ENCODE measurements at places on chromosomes 1 and 21. TPM values are rescaled to one million over a fixed set of nuclear protein-coding genes. Genes with fewer than 3 reads are reported as not detected.

DNA sequence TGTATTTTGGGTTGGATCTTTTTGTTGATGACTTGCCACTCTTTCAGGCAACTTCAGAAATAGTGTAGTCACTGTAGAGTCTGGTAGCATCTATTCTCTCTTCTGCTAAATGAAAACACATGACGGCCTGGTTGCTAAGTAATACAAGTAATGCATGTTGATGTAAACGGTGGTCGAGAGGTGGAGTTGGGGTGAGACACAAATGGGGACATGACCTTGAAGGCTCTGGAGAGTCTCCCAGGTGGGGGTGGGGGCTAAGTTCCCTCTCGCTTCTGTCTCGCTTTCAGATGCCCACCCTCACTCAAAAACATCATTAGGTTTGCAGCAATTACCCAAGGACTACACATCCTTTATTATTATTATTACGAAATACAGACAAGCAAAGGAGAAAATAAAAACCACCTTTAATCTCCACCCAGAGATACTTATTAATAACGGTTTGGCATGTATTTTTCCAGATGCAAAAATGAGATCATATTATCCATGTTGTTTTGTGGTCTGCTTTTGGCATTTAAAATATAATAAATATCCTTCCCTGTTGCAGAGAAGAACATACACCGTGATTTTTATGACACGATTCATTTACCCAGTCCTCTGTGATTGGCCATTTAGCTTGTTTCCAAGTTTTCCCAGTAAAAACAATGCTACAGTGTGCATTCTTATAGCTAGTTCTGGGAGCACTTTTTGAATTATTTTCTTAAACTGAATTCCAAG is 138.1 kb downstream of the MIS18A start:
- no peak for DNase-seq

- DNase-seq: no peak
These were observed 12.7 kb downstream of the ADAMTS1 start for GRCh38 chr21:26832546-26832945.

DNA sequence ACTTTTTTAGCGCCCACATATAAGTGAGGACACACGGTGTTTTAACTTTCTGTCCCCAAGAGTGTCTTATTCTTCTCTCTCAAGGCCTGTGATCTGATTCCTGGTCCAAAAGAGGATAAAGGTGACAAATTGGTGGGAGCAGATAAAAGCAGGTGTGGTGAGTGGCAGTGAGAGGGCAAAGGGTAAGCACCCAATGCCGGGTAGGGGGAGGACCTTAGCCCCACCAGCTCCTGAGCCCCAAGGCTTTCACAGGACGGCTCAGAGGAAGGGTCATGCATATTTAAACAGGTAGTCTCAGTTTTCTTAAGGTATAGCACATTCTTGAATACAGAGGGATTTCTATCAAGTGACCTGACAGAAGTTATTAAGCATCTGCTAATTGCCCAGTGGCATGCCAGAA is 19.6 kb downstream of the LBR start:
- no peak for DNase-seq

DNA sequence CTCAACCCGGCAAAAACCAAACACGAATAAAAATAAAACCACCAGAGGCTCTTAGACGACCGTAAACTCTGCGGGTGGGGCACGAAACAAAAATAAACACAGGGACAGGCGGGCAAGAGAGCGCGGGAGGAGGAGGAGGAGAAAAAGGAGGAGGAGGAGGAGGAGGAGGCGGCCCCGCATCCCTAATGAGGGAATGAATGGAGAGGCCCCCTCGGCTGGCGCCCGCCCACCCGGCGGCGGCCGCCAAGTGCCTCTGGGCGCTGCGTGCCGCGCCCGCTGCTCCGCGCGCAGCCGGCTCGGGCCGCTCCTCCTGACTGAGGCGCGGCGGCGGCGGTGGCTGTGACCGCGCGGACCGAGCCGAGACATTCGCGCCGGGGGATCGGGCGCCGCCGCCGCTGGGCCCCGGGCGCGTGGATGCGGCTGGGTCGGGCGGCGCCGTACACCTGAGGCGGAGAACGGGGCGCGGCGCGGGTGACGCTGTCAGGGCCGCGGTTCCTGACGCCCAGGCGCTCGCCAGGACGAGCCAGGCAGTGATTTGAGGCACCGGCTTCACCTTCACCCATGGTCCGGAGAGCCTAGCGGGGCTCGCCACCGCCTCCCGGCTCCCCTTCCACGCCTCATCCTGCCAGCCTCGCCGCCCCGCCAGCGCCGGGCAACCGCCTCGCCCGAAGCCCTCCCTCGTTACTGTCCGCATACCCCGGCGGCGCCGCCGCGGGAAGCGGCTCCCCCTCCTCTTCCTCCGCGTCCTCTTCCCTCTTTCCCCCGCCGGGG is at the start of gene MARK1:
Gene MARK1 (plus strand): TSS at position 229 of the 771 bp plus-strand sequence. CDS start 687 bp downstream, outside the sequence.
- no peak for DNase-seq

GRCh38 chr1:36125129-36125991 is at the start of gene COL8A2:
COL8A2 (minus strand) TSS chr1:36125222; CDS start chr1:36100242, 24,980 bp downstream.
- DNase-seq: no peak

GRCh38 chr1:153348511-153349362 is at the start of gene PGLYRP4:
PGLYRP4 (minus strand) TSS chr1:153348841; CDS start chr1:153347932, 909 bp downstream.
- no peak for DNase-seq

DNA sequence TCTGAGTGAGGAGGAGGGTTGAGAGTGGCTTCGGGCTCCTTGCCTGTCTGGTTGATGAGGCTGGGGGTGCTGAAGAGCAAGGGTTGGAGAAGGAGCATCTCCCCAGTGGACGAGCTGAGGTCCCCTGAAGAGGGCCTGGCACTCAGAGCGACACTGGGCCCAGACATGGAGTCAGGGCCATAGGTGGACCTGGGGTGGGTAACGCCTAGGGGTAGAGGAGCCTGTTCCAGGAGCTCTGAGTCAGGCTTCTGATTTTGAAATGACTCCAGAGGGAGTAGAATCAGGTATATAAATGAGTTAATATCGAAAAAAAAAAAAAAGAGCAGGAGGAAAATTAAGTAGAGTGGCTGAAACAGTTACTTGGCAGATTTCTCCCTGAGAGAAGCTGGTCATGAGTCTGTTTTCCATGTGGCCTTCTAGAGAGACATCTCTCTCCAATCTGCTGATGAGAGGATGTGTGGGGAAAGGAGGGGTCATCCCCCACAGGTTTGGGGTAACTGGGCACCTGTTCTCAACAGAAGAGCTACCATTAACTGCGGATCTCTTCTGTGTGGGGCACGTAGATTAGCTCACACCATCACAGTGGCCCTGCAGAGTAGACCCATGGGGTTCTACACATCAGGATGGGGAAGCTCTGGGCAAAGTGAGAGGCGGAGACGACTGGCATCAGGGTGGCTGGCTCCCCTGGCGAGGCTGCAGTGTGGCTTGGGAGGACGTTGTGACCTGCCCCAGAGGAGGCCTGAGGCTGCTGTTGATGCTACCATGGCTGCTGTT is 115.5 kb downstream of the DHRS3 start:
- DNase-seq: no peak

- peak; percentile 81 for DNase-seq
These were observed 13.6 kb upstream of the FAM110D start for GRCh38 chr1:26145041-26145959.

- no peak for DNase-seq
These were observed 507.1 kb downstream of the SMYD3 start for GRCh38 chr1:245999697-246000637.

- no peak for DNase-seq
These were observed 63.7 kb upstream of the IGSF21 start for GRCh38 chr1:18043871-18044270.

GRCh38 chr1:53653631-53654030 is 85.3 kb downstream of the GLIS1 start:
- DNase-seq: no peak

GRCh38 chr1:21322681-21323016 is 32.4 kb upstream of the ECE1 start:
- DNase-seq: no peak

GRCh38 chr1:20442920-20443625 is 42.9 kb downstream of the CAMK2N1 start:
- no peak for DNase-seq

GRCh38 chr1:182196897-182197870 is 135.7 kb upstream of the ZNF648 start:
- no peak for DNase-seq

DNA sequence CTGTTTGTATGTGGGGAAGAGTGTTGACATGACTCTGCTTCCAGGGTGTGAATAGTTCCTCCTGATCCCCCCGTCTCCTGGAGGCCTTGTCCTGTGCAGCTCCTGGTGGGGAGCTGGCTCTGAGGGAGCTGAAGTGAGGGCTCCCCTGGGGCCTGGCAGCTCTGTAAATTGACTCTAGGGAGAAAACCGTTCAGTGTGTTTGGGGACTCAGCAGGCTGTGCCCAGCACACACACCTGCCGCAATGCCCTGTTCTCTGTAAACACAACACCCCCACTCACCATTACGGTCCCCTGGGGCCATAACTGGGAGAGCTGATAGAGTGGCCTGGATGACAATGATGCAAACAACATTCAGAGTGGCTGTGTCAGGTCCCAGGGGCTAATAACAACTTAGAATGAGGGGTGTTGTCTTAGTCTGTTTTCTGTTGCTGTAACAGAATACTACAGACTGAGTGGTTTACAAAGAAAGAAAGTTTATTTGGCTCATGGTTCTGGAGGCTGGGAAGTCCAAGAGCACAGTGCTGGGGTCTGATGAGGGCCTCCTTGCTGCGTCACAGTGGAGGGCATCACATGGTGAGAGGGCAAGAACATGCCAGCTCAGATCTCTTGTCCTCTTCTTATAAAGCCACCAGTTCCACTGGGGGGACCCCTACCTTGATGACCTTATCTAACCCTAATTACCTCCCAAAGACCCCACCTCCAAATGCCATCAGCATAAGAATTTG is 15.3 kb downstream of the ADORA1 start:
- DNase-seq: no peak

- DNase-seq: no peak
These were observed 38.2 kb downstream of the CD46 start for GRCh38 chr1:207789792-207790787.

GRCh38 chr1:61120246-61120840 is 38.0 kb downstream of the NFIA start:
- DNase-seq: no peak

DNA sequence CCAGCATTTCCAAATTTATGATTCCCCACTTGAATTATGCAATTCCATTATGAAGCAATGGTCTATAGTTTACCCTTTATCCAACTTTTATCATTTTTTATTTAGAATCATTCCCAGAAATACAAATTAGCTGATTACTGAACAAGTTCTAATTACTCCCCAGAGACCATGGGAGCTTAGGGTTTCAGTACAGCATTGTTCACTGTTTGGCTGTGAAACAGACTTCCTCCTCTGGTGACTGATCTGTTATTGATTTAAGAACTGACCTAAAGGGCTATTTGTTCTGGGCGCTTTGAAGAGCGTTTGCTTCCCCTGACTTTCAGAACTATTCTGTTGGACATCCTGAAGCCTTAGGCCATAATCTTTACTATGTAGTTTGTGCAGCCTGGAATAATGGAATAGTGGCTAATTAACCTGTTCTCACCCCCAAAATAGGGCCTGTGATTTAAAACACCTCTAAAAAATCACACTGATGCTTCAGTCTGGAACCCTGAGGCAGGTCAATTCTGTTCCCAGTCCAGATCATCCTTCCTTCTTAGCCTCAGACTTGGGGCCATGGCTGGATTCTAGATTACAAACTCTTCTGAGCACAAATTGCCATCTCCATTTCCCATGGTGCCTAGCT is 58.7 kb downstream of the ALG14 start:
- DNase-seq: no peak

- DNase-seq: no peak
These were observed 14.7 kb downstream of the TMEM81 start for GRCh38 chr1:205069371-205070125.

DNA sequence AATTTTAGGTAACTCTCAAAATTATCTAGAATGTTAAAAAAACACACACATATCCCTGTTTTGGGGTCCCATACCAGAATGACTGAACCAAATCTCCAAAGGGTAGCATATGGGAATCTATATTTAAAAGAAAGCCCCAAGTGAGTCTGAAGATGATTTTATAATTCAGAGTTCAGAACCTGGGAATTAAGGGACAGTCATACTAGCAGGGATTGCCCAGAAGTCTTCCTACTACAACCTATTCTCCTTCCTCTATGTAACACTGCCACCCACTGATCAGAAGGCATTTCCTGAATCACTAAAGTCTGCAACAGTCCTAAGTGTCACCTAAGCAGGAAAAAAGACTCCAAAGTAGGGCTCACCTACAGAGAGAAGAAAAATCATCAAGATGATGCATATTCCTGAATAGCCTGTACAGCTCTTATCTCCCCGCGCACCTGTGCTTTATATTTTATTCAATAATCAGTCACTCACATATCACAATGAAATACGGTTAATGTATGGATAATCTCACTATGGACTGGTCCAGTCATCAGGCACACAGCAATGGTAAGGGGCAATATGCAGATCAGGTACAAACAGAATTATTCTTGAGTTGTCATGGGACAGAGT is 4.9 kb downstream of the RGS1 start:
- DNase-seq: no peak

GRCh38 chr1:212916481-212917133 is 33.7 kb upstream of the VASH2 start:
- no peak for DNase-seq

DNA sequence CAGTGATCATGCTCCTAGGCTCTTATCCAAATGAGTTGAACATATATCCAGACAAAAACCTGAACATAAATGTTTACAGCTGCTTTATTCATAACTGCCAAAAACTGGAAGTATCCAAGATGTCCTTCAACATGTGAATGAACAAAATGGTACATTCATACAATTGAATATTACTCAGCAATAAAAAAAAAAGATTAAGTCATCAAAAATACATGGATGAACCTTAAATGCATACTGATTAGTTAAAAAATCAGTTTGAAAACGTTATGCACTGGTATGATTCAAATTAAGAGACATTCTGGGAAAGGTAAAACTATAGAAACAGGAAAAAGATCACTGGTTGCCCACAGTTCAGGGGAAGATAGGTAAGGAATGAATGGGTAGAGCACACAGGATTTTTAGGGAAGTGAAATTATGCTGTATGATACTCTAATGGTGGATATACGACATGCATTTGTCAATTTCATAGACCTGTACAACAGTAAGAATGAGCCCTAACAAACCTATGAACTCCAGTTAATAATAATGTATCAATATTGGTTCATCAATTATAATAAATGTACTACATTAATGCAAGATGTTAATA is 3.1 kb downstream of the LRRC40 start:
- no peak for DNase-seq

The LCE6A gene
- not detected for total RNA-seq

The MRPL55 gene
- total RNA-seq: 128 TPM

The KIF14 gene
- 0.11 TPM for total RNA-seq

The CD1E gene
- total RNA-seq: not detected

The YIPF1 gene
- total RNA-seq: 4.3 TPM

The ESRRG gene
- not detected for total RNA-seq

The PSEN2 gene
- 1.2 TPM for total RNA-seq

The RGS8 gene
- total RNA-seq: not detected

The PIGP gene
- total RNA-seq: 14.8 TPM

The CYP4Z1 gene
- not detected for total RNA-seq

The SPOCD1 gene
- 0.11 TPM for total RNA-seq

The C1orf116 gene
- total RNA-seq: 0.36 TPM

The TDRD10 gene
- total RNA-seq: not detected

The SAMSN1 gene
- total RNA-seq: 51.3 TPM

The NTMT2 gene
- total RNA-seq: not detected

The A3GALT2 gene
- total RNA-seq: not detected

The CYP4A22 gene
- not detected for total RNA-seq

Measured in CD4-positive, alpha-beta T cell (primary cell).